ENCODE measurements at places on chromosomes 5 and 9. TPM values are rescaled to one million over a fixed set of nuclear protein-coding genes. Genes with fewer than 3 reads are reported as not detected.

The SPATA31C1 gene
- total RNA-seq: not detected

The KIF27 gene
- total RNA-seq: 4.9 TPM

The USP20 gene
- 33.8 TPM for total RNA-seq

The POLR3G gene
- 2.5 TPM for total RNA-seq

DNA sequence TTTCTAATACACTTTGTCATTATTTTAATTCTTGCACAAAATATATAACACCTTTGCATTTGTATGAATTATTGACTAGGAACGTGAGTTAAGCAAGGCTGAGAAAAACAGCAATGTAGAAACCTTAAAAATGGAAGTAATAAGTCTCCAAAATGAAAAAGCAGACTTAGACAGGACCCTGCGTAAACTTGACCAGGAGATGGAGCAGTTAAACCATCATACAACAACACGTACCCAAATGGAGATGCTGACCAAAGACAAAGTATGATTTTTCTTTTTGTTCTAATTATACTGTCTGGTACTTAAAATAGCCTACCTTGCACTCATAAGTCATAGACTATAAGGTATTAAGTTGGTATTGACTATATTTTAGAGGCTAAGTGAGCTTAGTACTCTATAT, 34.4 kb downstream of the RAD50 start:
- H3K4me1 ChIP-seq: no peaks in the 10 kb centered on the region
- H3K27me3 ChIP-seq: no peaks in the 10 kb centered on the region
- no peak for DNase-seq
- no peak overlapping the region for H3K4me3 ChIP-seq
- H3K36me3 ChIP-seq: peaks cover 70% of the 10 kb centered on the region

DNA sequence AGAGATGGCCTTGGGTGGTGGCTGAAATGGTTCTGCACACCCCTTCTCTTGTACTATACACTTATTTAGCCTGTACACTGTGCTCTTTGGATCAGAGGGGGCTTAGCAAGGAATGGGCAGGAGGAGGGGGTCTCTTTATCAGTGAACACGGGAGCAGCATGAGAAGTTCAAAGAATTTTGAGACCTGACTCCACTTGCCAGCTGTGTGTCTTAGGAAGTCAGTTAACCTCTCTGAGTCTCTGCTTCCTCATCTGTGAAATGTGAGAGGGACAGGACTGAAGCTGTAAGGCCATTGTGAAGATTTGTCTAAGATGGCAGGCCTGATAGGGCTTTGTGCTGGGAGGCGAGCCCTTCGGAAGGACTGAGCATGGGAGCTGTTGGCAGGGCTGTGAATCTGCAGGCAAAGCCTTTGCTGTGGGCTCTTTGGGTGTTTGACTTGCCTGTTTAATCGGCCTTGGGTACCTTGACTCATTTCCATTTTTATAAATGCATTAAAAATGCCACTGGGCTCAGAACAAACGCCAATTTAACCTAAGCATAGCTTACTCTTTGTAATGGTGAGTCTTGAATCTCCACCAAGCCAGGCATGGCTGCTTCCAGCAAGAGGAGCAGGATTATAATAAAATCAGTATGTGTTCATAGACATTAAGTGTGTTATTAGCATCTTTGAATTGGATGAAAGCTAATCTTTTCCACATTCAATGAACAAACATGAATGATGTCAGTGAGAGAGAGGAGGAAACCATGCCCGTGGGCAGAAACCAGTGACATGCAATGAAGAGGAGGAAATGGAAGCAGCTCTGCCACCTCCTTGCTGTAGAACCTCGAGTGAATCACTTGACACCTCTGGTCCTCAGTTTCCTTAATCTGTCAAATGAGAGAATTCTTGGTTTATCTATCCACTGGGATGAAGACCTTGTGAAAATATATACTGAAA, 89.4 kb downstream of the MACROH2A1 start:
- no peak for DNase-seq
- no peaks in the 10 kb centered on the region for H3K36me3 ChIP-seq
- no peak overlapping the region for H3K4me3 ChIP-seq
- H3K4me1 ChIP-seq: peaks cover 10% of the 10 kb centered on the region
- no peak overlapping the region for H3K27ac ChIP-seq

DNA sequence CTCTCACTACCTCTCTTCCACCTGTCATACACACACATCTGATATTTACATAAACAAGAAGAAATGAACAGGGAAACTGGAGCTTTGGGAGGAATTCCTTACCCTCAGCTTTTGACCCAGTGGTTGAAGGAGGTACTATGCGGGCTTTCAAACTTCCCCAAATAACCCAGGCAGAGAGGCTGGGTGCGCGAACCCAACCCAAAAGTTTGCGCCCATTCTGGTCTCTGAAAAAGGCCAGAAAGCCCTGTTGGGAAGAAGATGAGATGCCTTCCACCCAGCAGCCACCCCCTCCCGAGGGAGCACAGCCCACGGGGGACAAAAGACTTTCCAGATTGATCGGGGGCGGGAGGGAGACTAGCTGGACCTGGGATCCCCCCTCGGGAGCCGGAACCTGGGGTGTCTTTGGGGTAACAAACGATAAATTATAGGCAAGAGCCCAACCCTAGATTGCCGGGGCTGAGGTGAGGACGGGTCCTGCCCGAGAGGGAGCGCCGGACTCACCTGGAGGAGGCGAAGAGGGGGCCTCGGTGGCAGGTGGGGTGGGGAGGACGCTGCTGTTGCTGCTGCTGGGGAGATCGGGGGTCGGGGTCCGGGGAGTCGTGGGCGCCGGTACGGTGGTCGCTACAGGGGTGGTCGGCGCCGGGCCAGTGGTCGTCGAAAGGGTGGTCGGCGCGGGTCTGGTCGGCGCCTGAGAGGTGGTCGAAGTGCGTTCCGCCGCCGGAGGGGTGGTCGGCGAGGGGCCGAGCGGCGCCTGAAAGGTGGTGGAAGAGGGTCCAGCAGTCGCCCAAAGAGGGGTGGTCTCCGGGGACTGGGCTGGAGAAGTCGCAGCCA, 798 bp downstream of the MEGF9 start:
- no peaks in the 10 kb centered on the region for H3K36me3 ChIP-seq
- H3K4me3 ChIP-seq: peak overlapping the region; percentile 67
- peak overlapping the region; percentile 83 for H3K27ac ChIP-seq
- peaks cover 51% of the 10 kb centered on the region for H3K4me1 ChIP-seq
- DNase-seq: no peak
- H3K27me3 ChIP-seq: no peaks in the 10 kb centered on the region

DNA sequence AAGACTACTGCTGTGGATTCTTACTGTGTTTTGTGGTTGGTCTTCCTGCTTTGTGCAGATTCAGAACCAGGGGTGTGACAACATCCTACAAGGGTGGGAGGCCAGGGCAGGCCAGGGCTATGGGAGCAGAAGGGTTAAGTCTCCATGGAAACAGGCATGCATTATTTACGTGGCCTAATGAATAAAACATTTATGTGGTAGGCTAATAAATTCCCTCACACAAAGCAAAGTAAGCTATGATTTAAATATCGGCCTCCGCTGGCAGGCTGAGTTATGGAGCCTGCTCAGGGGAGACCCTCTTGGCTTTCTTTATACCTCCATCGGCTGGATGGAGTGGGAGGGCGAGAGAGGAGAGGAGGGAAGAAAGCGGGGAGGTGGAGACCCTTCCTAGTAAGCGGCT, 230.3 kb upstream of the MVB12B start:
- no peaks in the 10 kb centered on the region for H3K27me3 ChIP-seq
- no peaks in the 10 kb centered on the region for H3K36me3 ChIP-seq
- H3K27ac ChIP-seq: no peak overlapping the region
- no peaks in the 10 kb centered on the region for H3K4me1 ChIP-seq
- no peak for DNase-seq

GRCh38 chr5:62702126-62702525, 123.5 kb downstream of the LRRC70 start:
- no peaks in the 10 kb centered on the region for H3K27me3 ChIP-seq
- H3K27ac ChIP-seq: no peak overlapping the region
- no peak for DNase-seq
- H3K4me3 ChIP-seq: no peak overlapping the region
- H3K4me1 ChIP-seq: no peaks in the 10 kb centered on the region

Data from esophagus muscularis mucosa (tissue), 4 donors.